ENCODE measurements at places on chromosomes 7 and 10. TPM values are rescaled to one million over a fixed set of nuclear protein-coding genes. Genes with fewer than 3 reads are reported as not detected.

- no peak for DNase-seq
Observed at GRCh38 chr7:133977409-133978274, 149.5 kb upstream of the LRGUK start.

- no peak for DNase-seq
Observed at GRCh38 chr10:103207141-103207540, 14.1 kb upstream of the NT5C2 start.

Gene CYP2C9
- not detected for total RNA-seq

DNA sequence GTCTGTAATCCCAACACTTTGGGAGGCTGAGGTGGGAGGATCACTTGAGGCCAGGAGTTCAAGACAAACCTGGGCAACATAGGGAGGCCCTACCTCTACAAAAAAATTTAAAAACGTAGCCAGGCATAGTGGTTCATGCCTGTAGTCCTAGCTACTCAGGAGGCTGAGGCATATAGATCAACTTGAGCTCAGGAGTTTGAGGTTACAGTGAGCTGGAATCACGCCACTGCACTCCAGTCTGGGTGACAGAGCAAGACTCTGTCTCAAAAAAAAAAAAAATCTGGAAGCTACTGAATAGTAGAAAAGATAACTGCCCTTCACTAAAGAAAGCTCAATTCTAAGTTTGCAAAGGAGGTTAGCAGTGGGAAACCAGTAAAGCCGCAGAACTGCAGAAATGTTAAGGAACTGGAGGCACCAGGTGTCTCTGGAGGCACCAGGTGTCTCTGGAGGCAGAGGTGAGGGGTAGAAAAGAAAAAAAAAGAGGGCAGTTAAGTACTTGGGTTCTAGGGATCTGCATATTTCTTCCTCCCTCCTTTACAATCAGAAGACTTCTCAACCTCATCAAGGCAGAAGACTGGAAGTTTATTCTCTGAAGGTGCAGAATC, 56.5 kb downstream of the RNLS start:
- no peak for DNase-seq

Gene SFXN4
- 9.4 TPM for total RNA-seq

DNA sequence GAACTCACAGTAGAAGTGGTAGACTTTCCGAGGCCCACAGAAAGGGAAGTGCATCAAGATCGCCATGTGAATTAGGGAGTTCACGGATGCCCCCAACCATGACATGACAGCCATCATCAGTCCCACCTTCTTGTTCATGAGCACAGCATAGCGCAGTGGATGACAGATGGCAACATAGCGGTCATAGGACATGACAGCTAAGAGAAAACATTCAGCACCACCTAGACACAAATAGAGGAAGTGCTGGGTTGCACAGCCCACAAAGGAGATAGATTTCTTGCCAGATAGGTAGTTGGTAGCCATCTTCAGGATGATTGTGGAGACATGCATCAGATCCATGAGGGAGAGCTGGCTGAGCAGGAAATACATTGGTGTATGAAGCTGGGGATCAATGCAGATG, 342 bp downstream of the OR2AE1 start:
- DNase-seq, result no peak

DNA sequence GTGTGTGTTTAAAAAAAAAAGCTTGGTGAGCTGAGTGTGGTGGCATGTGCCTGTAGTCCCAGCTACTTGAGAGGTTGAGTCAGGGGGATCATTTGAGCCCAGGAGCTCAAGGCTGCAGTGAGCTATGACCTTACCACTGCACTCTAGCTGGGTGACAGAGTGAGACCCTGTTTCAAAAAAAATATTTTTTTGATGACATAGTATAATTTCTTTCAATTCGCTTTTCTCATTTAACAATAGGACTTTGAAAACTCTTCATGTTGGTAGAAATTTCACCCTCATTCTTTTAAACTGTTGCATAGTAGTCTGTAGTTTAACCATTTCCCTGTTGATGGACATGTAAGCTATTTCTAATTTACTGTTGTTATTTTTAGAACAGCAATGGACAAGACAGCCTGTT, 55.7 kb upstream of the EXOC6 start:
- no peak for DNase-seq

GRCh38 chr7:16985621-16986020, 103.8 kb upstream of the AGR3 start:
- no peak for DNase-seq

Gene EGR2
- not detected for total RNA-seq

DNA sequence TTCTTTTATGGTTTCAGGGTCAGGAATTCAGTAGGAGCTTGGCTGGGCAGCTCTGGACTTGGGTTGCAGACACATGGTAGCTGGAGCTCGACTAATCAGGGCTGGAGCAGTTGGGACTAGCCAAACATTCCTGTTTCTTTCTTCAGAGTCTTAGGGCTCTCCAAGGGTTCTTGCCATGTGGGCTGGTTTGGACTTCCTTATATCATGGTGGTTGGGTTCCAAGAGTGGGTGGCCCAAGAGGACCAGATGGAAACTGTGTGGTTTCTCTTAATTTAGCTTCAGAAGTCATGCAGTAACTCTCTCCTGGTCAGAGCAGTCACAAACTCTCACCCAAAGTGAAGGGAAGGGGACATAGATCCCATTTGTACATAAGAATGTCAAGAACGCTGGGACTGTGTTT, 270.1 kb upstream of the FZD1 start:
- DNase-seq, result no peak

GRCh38 chr10:43114088-43114742, 24.0 kb upstream of the CSGALNACT2 start:
- no peak for DNase-seq

DNA sequence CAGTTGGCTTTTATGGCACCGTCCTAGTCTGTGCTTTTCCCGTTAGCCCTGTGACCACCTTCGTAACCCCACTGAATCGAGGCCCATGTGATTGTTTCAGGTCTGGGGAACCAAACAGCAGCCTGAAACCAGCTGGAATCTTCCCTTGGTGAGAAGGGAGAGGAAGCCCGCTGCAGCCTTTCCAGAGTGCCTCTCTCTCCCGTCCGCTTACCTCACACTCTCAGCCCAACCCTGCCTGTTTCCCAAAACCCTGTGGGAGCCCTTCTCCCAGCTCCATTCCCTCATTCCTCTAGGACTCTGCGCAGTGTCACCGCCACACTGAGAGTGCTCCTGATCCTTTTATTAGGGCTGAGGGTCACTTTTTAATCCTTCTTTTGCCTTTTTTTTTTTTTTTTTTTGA, 139.6 kb downstream of the WDR37 start:
- DNase-seq, result no peak

Gene EN2
- total RNA-seq, result under 0.01 TPM

DNA sequence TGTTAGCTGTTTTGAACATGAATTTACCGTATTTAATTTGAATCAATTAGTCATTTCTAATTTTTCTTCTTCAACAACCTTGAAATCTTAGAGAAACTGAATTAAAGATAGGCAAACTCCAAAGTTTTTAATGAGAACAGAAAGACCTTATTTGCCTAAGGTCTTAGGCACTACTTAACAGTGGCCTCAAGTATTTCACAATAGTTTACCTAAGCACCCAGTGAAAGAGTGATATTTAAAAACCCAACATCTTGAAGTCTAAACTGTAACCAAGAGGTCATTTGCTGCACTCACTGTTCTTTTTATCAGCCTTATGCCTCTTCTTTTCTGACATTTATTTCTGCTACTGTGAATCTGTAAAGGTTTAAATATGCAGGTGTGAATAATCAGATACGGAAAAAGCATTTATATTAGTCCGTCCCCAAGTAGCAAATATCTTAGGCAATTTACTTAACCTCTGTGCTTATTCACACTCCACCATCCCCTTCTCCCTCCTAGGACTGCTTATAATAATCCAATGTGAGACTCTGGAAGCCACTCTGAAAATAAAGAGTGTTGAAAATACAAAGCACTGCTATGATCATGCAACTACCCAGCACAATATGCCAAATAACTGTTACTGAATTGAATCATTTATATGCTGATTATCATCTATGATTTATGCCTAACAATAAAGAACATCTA, 105.7 kb downstream of the ELAPOR2 start:
- DNase-seq, result no peak

Gene MINPP1
- 17.7 TPM for total RNA-seq

GRCh38 chr10:80046629-80047441, 31.6 kb upstream of the TMEM254 start:
- DNase-seq, result peak; percentile 74

Gene ADRA2A
- total RNA-seq, result not detected

Gene SPDYE2
- total RNA-seq, result not detected

DNA sequence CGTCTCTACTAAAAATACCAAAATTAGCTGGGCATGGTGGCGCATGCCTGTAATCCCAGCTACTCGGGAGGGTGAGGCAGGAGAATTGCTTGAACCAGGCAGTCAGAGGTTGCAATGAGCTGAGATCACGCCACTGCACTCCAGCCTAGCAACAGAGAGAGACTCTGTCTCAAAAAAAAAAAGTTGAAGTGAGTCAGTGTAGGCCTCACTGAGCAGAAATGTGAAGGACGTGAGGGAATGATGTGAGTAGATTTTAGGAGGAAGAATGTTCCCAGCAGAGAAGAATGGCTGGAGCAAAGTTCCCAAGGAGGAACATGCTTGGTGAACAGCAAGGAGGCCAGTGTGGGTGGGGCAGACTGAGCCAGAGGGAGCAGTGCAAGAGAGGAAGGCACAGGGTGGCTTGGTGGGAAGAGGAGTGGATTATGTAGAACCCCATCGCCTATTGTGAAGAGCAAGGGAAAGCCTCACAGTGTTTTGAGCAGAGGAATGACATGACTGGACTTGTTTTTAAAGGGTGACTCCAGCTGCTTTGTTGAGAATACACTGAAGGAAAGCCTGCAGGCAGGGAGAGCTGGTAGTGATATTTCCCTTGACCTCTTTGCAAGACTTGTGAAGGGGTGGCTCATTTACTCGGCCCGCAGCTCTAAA, 708.7 kb downstream of the SUGCT start:
- DNase-seq, result no peak

DNA sequence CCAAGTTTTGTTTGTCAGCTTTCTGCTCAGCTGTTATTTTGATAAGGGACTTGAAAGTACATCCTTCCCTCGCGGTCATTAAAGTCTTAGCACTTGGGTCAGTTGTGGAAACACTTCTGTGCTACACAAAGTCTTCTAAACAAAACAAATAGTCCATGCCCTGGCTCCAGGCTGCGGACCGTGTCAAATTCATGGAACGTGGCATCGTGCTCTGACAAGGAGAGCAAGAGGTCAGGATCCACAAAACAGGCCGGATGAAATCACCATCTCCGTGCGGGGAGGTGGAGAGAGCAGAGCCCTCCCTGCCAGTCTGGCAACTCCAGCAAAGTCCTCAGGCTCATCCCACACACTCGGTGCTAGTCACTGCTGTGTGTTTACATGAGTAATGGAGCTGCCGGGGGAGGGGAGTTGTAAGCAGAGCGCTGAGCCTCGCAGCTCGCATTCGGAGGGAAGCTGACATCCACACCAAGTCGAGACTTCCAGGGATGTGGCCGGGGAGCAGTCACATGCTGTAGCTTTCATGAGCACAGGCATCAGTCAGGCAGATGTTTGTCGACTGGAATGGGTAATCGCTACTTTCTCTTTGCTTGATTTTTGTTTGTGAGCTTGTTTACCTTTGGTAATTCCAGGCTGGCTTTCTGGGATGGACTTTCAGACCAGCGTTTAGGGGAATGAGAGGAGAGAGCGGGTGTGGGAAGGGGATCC, 147.6 kb downstream of the ARID5B start:
- peak; percentile 98 for DNase-seq

DNA sequence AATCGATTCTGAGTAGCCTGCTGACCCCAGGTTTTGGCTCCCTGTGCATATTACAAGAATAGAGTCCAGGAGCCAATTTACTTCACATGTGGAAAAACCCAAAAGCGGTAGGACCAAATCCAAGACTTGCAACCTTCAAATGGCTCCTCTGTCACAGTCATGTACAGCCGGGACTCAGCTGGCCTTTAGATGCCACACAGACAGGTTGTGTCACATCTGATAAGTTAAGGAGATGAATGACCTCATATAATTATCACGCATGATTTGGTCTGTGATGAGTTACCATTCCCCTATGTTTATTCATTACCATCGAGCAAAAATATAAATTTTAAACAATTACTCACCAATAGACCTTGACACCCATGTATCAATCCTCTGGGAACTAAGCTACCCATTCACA, 14.2 kb downstream of the CACNA2D1 start:
- no peak for DNase-seq

Gene ACTR3C
- total RNA-seq, result 4.7 TPM

- DNase-seq, result no peak
Observed at GRCh38 chr7:36264123-36264801, 111.2 kb downstream of the EEPD1 start.

Gene NUTM2D
- total RNA-seq, result 0.77 TPM

- DNase-seq, result peak; percentile 51
Observed at GRCh38 chr7:29980151-29980550, 9.4 kb downstream of the SCRN1 start.

Gene SHH
- total RNA-seq, result 0.13 TPM

Gene SLC25A28
- total RNA-seq, result 8.6 TPM

Gene CPVL
- total RNA-seq, result 0.25 TPM

Gene MTURN
- total RNA-seq, result 15.0 TPM

Gene UCN3
- not detected for total RNA-seq

DNA sequence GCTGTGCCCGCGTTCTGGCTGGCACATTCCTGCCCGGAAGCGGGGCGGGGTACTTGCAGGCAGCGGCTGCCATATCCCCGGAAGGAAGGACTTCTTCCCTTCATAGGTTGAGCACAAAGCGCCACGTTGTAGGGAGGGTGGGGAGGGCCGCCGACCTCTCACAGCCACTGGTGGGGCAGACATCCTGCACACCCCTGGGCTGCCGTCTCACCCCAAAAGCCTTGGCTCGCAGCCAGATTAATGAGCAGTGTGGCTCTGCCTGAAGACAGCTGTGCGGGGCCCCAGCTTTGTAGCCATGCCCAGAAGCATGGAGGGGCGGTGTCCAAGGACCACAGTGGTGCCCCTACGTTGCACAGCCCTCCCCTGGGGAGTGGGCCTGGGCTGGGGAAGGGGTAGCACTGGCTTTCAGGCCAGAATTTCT, 54.3 kb upstream of the DPYSL4 start:
- no peak for DNase-seq

Gene LBX1
- not detected for total RNA-seq

- no peak for DNase-seq
Observed at GRCh38 chr10:122189185-122189584, 81.9 kb upstream of the BTBD16 start.

Gene NEURL1
- total RNA-seq, result under 0.01 TPM

Gene CCDC146
- total RNA-seq, result 0.26 TPM

- no peak for DNase-seq
Observed at GRCh38 chr10:57986422-57986821, 281.3 kb downstream of the IPMK start.

Gene FGFR2
- 0.13 TPM for total RNA-seq

Gene ITGB8
- total RNA-seq, result 2.2 TPM

DNA sequence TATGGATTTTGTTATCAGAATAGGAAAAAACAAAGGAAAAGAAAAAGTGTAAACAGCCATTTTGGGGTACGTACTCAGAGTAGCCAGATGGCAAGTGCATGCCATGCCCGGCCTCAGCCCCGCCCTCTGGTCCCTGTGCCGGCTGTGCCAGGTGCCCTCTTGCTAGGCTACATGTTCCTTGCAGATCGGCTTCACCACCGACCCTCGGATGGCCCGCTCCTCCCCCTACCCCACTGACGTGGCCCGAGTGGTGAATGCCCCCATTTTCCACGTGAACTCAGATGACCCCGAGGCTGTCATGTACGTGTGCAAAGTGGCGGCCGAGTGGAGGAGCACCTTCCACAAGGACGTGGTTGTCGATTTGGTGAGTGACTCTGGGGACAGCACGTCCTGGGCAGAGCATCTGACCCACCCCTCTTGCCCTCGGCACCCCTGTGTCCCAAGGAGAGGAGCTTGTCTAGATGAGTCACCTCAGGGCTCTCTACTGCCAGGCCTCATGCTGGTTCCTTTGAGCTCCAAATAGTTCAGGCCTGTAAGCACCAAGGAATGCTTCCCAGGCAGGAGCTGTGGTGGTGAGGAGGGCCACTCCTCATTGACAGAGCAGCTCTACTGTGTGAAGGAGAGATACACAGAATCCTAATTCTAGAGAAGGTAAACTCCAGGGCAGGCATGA, 54.9 kb upstream of the ZMIZ2 start:
- no peak for DNase-seq

Gene ASB10
- not detected for total RNA-seq

Measured in dermis microvascular lymphatic vessel endothelial cell (primary cell).